Thyroid gland (tissue), 4 donors: ENCODE measurements at places on chromosomes 16 and 17. TPM values are rescaled to one million over a fixed set of nuclear protein-coding genes. Genes with fewer than 3 reads are reported as not detected.

The PTX4 gene
- not detected for total RNA-seq

- no peak for DNase-seq
These were observed 5.4 kb upstream of the GJD3 start for GRCh38 chr17:40369923-40370322.

DNA sequence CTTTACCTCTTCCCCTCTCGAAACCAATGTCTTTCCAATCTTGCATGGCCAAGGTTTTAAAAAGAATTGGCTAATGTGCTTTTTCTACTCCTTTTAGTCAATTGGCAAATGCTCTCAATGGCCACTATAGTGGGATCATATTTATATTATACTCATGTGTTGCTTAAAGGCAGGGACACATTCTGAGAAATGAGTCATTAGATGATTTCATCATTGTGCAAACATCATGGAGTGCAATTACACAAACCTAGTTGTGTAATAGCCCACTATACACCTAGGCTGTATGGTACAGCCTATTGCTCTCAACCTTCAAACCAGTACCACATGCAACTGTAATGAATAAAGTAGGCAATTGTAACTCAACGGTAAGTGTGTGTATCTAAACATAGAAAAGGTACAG, 180.9 kb downstream of the HS3ST3A1 start:
- DNase-seq = no peak

DNA sequence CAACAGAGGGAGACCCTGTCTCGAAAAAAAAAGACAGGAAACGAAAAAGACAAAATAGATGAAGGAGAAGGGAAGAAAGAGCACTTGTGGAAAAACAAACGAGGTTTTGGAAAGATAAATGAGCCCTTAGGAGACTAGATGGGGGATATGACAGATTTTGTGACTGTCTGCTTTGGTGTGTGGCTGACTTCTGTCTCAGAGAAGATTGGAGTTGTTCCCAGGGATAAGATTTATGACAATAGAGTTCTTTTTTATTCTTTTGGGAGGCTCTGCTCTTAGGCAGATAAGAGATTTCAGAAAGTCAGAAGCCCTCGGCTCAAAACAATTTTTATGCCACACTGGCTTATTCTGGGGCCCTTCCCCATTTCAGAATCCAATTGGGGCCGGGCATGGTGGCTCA, 73.9 kb upstream of the ATF7IP2 start:
- no peak for DNase-seq

GRCh38 chr16:22098405-22099255, 6.3 kb downstream of the VWA3A start:
- DNase-seq = no peak

The KRT36 gene
- not detected for total RNA-seq

GRCh38 chr17:45782889-45783592, 1.1 kb upstream of the CRHR1 start:
- DNase-seq = peak; percentile 41
